Stimulated activated CD4-positive, alpha-beta T cell treated with anti-CD3 and anti-CD28 coated beads, Interleukin-1b, Interleukin-23, amount 100 ng/mL, for 1 hour (primary cell): ENCODE measurements at places on chromosomes 5 and 9.

GRCh38 chr9:136551401-136552116 lies 5.7 kb upstream of the NOTCH1 start:
- DNase-seq: no peak

- DNase-seq: no peak
These were observed 507.7 kb upstream of the PTGER4 start for GRCh38 chr5:40171971-40172370.

DNA sequence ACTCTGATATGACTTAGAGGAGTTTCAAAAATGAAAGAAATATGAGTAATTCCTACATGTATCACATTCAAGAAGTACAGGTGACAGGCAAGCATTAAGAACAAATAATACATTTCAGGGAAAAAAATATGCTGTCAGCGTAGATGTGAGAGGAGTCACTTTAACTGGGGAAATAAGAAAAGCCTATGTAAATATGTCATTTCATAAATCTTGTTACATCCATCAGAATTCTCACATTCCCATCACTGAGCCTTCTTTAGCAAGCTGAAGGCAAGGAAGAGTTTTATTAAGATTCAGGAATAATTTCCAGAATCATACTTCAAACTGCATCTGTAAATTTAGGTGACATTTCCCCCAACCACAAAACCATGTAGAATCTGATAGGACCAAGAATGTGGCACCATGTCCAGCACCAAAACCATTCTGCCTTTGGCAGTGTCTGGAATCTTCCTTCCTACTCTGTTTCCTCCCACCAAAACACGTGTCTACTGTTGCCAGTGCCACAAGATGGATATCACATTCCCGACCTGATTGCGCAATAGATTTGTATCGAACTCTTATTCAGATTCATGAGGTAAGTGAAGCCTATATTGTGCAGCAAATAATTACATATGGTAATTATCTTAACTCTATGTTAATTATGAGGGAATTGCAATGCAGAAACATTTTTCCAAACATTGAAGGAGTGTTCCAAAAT lies 690.9 kb downstream of the ISL1 start:
- no peak for DNase-seq

DNA sequence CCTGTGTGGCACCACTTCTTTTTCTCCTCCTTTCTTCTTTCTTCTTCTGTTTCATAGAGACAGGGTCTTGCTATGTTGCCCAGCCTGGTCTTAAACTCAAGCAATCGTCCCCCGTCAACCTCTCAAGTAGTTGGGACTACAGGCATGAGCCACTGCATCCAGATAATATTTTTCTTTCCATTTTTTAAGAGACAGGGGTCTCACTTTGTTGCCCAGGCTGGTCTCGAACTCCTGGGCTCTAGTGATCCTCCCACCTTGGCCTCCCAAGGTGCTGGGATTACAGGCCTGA lies 47.4 kb upstream of the IER5L start:
- DNase-seq: no peak

DNA sequence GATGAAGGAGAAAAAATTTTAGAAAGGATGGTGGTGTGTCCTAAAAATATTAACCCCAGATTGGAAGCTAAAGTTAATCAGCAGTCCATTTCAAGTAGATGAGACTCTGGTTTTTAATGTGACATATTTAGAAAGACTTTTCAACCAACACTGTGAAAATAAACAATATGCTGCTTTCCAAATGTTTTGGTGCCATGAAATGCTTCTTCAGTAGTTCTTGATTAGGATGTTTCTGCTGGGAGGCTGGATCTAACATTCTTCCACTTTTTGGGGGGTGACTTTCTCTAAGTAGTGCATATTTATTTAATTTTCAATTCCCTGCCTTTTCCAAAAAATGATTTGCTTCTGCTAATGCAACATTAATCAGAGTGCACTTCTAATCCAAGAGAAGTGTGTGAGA lies 593.3 kb upstream of the DMAC1 start:
- DNase-seq: no peak

- no peak for DNase-seq
These were observed 4.6 kb upstream of the DNAJC18 start for GRCh38 chr5:139443831-139444453.

DNA sequence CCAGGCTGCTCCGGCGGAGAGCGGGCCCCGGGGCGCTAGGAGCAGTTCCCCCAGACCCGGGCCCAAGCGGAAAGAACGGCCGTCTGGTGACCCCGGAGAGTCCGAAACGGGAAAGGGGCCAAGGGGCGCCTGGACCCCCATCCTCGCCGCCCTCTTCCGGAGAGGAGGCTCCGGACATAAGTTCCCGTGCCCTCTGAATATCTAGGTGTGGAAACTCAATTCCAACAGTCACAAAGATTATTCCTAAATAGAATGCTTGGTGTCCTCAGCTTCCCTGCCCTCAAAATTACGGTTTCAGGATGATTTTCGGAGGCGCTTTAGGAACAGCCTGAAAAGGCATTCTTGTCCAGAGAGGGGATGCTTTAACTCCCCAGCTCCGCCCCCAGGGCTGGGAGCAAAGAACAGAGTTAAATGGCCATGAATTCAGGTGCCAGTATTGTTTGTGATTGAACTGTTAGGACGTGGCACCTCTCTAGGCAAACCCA lies 681 bp upstream of the LHFPL2 start:
- DNase-seq: no peak

DNA sequence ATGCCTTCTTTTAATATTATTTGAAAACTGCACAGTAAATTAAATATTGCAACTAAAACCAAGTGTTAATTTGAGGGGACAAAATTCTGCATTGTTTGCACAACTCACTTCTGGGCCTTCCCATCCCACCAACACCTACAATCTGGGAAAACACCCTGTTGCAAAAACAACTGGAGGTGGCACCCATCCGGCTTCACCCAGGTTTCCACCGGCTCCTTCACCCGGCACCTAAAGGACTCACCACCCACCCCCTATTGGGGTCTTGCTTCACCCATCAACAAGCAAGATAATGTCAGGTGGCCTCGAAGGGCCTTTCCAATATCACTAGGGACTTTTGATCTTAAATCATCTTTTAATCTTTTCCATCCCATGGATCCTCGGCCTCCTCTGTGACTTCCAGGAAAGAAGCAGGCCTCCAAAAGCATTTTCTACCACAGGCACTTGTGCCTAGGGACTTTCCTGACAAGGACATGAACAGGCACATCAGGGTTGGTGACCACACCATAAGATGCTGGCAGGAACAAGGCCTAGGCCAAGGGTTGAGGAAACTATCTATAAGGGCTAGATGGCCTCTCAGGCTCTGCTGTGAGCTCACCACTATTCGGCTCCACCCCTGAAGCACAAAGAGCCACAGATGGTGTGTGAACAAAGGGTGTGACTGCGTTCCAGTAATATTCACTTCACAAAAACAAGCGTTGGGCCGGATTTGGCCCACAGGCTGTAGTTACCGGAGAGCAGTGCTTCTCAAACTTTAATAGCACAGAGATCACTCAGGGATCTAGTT lies 205.1 kb downstream of the AUH start:
- no peak for DNase-seq

DNA sequence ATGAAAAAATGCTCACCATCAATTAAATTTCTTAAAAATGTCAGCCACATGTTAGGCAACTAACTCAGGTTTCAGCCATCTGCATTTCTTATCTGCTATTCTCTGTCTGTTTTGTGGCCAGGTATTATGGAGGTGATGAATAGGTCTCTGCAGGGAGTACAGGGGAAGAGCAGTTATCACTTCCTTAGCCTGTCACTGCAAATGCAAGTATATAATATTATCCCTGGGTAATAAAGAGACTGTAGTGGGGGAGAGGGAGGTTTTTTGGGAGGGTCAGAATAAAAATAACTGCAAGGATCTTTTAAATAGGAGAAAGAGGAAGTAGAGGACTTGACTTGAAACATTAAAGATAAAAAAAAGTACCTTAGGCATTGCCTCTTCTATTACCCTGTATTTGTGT lies 49.6 kb upstream of the PTGER4 start:
- no peak for DNase-seq

DNA sequence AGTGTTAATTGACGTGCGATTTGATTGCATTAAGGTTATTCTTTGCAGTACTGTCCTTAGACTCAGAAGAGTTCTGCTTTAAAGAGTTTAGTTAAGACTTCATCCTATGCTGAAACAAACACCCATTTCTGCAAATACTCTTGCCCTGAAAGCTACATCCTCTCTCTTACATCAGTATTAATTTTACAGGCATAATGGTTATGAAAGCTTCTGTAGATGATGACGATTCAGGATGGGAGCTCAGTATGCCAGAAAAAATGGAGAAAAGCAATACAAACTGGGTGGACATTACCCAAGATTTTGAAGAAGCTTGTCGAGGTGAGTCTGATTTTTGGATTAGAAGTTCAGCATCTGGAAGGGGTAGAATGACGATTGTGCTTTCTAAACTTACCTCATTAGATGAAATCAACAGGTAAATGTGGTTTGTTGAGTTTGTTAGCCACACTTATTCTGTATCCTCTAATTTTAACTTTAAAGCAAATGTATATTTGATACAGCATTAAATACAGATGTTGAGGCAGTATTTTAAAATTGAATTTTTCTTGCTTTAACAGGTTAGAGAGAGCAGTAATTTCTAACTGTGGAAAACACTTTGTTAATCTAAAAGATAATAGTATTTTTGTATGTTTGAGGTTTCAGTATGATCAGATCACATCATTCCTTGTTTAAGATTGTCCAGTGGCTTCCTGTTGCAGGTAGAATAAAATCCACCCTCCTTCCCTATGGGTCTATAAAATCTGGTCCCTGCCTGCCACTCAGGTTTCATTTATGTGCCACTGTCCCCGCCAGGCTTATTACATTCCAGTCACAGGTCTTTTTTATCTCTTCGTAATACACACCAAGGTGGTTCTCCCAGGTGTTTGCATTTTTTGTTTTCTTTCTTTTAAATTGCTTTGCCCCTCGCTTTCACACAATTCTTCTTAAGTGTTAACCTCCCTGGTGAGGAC lies 1.3 kb downstream of the NAA35 start:
- no peak for DNase-seq

DNA sequence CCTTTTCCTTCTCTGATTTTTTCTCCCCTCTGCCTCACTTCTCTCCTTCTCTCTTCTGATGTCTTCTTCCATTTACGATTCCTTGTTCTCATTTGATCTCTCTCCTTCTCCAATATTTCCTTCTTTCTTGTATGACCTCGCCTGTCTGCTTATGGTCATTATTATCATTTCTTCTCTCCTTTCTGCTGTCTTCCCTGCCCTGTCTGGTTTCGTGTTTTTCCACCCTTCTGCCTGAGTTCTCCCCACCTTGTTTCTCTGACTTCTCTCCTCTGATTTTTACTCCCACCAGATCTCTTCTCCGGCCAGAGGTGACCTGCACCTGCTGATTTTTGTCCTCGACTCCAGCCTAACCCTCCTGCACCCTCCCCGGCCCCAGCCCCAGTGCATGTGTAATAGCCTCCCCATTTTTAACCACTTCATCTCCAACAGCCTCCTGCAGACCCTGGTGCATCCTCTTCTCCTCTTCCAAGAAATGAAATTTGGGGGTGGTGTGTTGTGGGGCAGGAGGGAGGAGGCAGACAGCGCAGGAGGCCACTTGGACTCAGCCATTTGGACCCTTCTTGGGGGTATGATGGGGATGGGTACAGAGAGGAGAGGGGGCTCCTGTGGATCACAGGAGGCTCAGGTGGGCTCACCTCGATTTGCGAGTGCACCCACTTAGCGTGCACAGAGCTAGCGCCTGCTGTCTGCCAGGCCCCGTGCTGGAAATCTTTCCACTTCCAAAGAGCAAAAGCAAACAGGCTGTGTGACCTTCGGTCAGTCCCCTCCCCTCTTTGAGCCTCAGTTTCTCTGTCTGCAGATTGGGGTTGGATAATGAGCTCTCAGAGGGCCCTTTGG lies 32.5 kb downstream of the GSN start:
- no peak for DNase-seq

DNA sequence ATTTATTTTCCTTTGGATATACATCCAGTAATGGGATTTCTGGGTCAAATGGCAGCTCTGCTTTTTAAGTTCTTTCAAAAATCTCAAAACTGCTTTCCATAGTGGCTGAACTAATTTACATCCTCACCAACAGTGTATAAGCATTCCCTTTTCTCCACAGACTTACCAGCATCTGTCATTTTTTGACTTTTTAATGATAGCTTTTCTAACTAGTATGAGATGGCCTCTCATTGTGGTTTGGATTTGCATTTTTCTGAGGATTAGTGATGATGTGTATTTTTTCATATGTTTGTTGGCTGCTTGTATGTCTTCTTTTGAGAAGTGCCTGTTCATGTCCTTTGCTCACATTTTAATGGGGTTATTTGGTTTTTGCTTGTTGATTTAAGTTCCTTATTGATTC lies 90.0 kb upstream of the HMHB1 start:
- DNase-seq: no peak

GRCh38 chr5:134738963-134739661 lies 764 bp downstream of the CAMLG start:
- no peak for DNase-seq

DNA sequence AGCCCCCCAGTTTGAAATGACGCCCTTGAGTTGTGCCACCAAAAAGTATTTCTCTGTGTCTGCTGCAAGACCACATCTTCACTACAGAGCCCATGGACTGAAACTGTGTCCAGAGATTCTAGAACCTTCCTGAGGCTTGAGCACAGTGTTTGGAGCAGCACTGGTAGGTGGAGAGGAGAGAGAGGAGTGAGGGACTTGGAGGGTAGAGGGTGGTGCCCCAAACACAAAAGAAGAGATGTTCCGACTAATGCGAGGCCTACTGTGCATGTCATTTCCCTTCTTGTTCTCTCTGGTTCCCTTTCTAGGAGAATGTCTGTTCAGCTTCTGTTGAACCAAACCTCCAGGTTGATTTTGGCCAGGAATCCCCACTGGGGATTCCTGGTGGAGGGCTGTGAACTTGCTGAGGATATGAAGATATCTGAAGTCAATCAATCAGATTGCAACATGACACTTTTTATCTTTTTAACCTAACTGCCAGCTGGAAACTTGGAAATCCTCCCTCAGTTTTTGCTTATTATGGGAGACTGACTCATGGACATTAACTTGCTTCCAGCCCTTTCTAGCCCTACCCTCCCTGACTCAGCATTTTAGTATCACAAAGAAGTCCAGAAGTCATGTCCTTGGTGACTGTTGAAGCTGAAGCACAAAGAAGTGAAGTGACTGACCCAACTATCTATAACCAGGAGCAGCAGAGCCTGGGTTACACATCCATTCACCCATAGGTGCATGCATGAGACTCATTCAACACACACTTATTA lies 154.5 kb downstream of the NR3C1 start:
- DNase-seq: no peak

GRCh38 chr9:20683351-20684034 lies 566 bp upstream of the FOCAD start:
- DNase-seq: no peak
